T-helper 1 cell (primary cell): ENCODE measurements at places on chromosomes 11 and 22.

DNA sequence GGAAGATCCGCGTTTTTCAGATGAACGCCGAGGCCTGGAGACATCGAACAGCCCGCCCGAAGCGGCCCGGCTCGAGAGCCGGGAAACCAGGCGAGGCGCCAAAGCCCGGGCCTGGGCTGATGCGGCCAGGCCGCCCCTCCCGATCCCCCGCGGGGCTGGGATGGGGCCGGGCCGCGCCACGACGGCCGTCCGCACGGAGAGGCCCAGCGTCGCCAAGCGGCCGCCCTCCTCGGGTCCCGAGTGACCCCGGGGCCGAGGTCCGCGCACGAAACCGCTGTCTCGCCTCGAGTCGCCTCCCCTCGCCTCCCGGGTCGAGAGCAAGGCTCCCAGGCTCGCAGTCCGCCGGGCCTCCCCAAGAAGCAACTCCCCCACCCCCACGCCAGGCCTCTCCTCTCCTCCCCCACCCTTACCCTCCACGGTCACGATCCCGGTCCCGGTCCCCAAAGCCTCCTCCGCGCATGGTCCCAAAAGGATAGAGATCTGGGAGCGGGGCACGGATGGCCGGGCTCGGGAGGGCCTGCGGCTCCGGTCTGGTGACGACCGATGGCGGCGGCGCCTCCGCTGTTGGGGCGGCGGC is 482 bp downstream of the DDX17 start:
- DNase-seq, result peak; percentile 36

- no peak for DNase-seq
These were observed 101.7 kb downstream of the METTL15 start for GRCh38 chr11:28209906-28210305.

GRCh38 chr11:74637700-74638099 is 45.3 kb downstream of the POLD3 start:
- DNase-seq, result no peak

DNA sequence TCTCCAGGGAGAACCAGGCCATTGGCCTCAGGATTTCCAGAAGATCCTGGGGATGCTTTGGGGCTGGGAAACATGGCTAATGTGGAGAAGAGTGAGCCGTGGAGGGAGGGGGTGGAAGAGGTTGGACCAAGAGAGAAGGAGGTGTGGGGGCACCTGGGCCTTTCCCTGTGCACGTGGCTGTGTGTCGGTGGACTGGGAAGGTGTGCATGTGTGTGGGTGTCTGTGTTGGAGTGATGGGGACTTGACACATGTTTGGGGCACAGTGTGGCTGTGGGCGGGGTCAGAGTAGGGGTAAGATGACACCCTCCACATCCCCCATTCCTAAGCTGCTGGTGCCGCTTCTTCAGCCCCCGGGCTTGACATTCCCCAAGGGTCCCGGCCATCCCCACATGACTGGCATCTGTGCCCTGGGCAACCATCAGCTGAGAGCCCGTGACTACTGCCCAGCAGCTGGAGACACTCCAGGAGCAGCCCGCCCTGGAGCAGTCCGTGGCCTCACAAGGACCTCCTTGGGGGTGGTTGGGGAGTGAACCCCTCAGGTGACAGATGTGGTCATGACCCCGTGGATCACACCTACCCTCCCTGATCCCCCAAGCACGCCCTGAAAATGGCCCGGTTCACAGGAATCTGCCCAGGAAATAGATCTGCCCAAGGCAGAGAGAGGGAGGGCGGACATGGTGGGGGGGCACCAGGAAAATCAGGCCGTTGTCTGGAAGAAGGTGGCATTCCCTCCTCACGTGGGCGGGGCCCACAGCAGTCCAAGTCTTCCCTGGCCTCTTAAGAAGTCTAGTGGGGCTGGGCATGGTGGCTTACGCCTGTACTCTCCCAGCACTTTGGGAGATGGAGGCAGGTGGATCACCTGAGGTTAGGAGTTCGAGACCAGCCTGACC is 34.8 kb upstream of the SOX10 start:
- DNase-seq, result no peak

DNA sequence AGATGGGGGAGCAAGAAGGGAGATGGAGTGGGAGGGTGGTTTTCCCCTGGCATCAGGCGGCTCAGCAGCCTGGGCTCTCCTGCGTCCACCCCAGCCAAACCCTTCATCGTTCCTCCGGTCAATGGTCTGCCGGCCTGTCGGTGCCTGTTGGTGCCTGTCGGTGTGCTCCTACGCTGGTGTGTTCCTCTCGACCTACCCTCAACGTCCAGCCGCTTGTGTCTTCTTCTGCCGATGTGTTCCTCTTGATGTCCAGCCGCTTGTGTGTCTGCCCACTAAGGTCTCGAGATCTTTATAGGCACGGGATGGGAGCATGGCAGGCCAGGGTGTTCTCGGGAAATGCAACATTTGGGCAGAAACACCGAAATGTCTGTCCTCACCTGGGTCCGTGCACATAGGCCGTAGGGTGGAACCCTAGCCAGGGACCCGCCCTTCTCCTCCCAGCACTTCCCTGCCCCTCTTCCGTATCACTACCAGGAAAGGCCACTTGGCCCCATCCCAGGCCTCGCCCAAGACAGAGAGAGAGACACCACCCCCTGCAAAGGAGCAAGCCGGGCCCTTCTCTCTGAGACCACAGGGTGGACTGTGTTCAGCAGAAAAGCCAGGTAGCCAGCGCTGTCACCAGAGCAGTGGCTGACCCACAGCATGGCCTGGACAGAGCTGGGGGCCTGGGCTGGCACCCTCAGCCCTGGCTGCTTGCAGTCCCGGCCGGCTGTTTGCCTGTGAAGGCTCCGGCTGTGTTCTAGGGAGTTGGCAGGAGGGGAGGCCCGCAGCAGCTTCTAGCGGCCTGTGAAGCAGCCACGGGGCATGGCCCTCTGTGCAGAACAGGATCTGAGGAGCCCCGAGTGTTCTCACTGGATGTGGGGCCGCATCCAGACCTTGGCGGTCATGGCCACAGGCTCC is 61.6 kb upstream of the KCNQ1OT1 start:
- DNase-seq, result peak; percentile 2

DNA sequence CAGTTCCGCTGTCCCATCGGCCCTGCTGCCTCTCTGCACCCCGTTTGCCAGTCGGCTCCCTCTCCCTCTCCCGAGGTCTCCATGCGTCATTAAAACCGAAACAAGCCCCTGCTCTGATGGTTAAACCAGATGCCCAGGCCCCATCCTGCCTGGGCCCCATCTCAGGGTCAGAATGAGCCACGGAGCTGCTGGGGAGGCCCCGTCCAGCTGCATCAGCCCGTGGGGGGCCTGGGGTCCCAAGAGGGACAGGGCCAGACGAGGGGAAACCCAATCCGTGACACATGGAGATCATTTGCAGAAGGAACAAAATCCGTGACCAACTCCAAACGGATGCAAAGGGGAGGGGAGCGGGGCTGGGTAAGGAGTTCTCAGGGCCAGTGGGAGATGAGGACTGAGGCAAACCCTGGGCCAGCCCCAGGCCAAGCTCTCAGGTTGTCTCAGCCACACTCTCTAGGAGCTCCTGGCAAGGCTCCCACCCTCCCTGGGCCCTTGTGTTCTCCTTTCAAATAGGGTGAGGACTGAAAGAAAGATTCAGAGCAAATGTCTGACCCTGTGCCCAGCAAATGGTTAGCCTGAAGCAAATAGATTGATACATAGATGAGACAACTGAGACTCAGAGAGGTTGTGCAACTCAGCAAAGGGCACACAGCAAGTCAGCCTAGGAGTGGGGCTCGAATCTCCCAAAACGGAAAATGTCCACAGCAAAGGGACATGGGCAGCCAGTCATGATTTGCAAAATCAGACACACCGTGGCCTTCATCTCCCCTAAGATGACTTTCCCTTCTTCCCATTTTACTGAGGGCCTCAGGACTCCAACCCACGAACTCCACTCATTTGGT is 162.1 kb downstream of the MN1 start:
- DNase-seq, result no peak

DNA sequence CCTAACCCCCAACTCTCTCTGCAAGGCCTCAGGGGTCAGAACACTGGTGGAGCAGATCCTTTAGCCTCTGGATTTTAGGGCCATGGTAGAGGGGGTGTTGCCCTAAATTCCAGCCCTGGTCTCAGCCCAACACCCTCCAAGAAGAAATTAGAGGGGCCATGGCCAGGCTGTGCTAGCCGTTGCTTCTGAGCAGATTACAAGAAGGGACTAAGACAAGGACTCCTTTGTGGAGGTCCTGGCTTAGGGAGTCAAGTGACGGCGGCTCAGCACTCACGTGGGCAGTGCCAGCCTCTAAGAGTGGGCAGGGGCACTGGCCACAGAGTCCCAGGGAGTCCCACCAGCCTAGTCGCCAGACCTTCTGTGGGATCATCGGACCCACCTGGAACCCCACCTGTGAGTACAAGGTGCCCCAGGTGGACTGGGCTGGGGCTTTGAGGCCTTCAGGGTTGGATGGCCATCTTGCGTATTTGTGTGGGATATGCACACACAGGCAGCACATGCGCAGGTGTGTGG is at the start of gene BEST1:
Gene BEST1 (plus strand): TSS at position 317 of the 513 bp plus-strand sequence. CDS start 1,456 bp downstream, outside the sequence.
- no peak for DNase-seq

DNA sequence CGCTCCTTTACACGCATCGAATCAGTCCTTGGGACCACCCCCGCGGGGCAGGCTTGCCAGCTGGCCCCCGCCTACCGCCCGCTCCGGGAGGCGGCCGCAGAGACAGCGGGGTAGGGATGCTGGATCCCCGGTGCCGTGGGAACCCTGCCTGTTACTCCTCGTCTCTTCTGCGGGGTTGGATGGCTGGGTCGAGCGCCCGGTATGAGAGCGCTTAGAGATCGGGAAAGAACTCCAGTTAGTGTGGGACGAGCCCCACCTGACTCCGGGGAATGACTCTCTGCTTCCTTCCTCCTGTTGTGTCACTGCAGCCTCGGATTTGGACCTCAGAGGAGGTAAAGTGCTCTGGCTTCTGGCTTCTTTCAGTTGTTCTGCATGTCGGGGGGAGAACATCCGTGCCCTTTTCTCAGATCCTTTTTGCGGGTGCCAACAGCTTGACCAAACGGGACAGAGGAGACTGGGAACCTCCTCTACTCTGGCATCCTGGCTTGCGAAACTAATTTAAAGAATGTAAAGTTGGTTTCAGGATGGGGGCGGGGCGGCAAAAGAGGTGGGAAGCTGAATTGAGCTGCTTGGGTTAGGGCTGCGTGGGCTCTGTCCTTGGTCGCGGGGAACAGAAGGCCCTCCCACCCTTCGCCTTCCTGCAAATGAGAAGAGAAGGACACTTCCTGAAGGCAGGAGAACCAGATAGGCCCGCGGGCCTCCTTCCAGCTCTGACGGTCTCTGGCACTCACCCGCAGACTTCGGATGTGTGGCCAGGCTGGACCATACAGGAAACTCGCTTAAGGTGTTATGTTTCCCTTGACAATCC is 938 bp downstream of the LAYN start:
- no peak for DNase-seq

- DNase-seq, result peak; percentile 40
These were observed at the start of gene LGALS1 for GRCh38 chr22:37674951-37675929. Gene LGALS1, plus strand, starts transcription at chr22:37675636. Its CDS starts 67 bp downstream, at chr22:37675703.

GRCh38 chr22:33518405-33518804 is 401.9 kb downstream of the LARGE1 start:
- no peak for DNase-seq

DNA sequence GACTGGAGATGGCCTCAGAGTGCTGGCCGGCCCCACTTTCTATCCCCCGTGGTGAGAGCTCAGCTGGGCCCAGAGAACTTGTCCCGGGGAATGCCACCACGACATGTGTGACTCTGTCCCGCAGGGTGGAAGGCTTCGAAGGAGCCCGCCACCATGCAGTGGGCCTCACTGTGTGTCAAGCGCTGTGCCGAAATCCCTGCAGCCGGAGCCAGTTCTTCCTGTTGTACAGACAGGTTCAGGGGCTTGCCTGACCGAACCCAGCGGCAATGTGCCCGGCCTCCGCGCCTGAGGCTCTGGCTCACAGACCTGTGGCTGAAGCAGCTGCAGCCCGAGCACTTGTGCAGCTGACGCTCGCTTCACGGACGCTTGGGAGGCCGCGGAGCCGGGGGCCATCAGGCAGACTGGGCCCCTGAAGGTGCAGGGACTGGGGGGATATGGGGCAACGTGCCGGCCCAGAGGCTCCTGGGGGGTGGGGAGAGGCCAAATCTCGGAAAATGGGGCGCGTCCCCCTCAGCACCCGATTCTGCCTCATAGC is 650 bp downstream of the PPM1F start:
- no peak for DNase-seq

- no peak for DNase-seq
These were observed at the start of gene FAT3 for GRCh38 chr11:92224407-92225124. Gene FAT3, plus strand, starts transcription at chr11:92224818. Its CDS starts 127,295 bp downstream, at chr11:92352113.

GRCh38 chr11:77140231-77140851 is 12.3 kb downstream of the MYO7A start:
- no peak for DNase-seq

DNA sequence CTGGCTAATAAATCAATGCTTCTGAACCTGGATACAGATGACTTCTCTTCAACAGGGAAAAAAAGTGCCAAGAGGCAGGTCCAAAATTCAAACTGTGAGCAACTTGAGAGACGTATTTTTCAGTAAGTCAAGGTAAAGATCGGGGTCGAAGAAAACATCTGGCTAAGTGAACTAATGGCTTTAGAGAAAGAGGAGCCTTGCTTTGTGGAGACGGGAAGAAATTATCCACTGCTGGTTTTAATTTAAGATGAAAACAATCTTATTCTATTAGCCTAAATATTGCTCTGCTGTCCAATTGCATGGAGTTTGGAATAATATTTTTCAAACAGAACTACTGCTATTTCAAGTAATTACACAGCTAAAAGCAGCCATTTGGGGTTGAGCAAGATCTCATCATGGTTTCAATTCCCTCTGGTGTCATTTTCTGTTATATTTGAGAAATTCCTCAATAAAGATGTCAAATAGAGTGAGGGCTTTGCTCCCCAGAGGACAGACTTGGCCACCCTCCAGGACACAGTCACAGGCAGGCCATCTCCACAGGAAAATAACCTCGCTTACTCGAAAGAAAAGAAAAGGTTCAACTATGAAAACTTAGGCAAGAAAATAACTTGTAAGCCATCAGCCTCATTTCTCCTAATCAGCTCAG is 29.8 kb downstream of the SCUBE1 start:
- no peak for DNase-seq

DNA sequence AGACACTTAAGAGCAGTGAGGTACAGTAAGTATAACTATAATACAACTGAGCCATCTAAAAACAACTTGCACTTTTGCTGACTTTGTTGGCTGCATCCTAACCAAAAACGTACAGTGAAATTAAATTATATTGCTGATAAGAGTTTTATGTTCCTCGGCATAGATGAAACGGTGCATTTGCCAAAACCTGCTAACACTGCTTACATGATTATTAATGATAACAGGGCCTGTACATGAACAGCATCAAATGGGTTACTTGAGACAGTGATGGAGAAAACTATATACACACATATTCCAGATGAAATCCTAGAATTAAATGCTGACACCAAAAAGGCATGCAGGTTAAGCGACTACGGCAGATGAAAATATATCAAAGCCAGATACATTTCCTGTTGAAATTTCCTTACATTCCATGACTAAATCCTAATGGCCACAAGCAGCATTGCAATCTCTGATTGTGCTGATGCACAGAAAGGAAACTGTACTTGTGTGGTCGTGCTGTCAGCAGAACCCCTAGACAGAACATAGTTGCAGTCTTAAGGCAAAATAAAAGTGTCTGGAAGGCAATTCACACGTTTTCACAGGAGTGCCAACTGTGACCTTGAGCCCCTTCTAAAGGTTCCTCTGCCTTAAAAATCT is 143.9 kb downstream of the CADM1 start:
- DNase-seq, result no peak
